Fibroblast of villous mesenchyme (primary cell): ENCODE measurements at places on chromosomes 3 and 15. TPM values are rescaled to one million over a fixed set of nuclear protein-coding genes. Genes with fewer than 3 reads are reported as not detected.

TEX9 gene
- total RNA-seq, result 2.9 and 3.9 TPM in 2 replicates

DNA sequence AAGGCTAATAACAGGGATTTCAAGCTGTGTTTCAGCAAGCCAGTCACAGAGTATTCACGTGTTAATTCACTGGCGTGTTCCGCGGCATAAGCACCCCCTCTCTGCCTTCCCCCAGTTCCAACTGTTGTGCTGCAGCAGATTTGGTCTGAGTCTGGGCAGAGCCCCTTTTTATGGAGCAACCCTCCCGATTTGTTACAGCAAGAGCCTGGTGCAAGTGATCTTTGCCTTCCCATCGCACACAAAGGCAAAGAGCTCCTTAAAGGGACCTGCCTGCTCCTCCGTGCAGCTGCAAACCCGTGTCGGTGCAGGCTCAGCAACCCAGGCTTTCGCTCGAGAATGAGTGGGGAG, 170.5 kb downstream of the KCNAB1 start:
- no peak for DNase-seq

SHC4 gene
- total RNA-seq, result 2.3 and 3.5 TPM in 2 replicates

DNA sequence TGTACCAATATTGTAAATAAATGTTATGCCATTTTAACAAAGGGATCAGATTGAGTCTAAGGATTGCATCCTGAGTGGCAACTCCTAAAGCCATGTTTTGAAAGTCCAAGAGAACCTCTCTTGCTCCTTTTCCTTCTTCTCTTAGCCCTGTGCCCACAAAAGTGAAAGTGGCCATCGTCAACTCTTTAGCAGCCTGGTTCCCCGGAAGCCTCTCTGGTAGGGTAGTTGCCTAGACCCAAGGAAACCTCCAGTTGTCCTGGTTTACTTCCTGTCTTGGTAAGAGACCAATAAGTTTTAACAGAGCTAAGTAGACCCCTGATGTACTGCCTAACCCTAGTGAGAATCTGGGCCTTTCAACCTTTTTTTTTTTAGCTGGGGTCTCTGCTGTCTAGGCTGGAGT, 10.2 kb upstream of the ITPKA start:
- no peak for DNase-seq

VIPR1 gene
- 0.32 TPM in 1 of 2 replicates, not detected in the other for total RNA-seq

TTLL3 gene
- 19.0 and 21.6 TPM in 2 replicates for total RNA-seq

PLD1 gene
- total RNA-seq, result 18.0 and 19.4 TPM in 2 replicates

- no peak for DNase-seq
Observed at GRCh38 chr3:14857506-14857905, 38.7 kb downstream of the FGD5 start.

GPR27 gene
- not detected in 2 replicates for total RNA-seq

PIERCE2 gene
- total RNA-seq, result 1.3 TPM in 2 replicates

ZNF385D gene
- 0.64 and 1.7 TPM in 2 replicates for total RNA-seq

DNA sequence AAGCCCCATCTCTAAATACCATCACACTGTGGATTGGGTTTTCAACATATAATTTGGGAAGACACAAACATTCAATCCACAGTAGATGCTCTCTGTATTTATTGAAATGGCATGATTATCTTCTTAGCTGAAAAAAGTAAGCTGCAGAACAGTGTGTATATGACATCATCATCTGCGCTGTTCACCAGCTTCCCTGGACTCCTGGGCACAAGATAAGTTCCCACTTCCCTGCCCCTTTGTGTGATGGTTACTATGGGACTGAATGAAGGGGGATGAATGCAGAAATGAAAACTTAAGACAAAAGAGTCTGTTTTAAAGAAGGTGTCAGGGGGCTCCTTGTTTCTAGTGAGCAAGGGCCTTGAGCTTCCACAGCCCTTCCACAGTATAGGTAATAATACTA, 20.0 kb upstream of the GPD1L start:
- no peak for DNase-seq

- DNase-seq, result peak; percentile 6
Observed at GRCh38 chr3:79367066-79367465, 400.7 kb downstream of the ROBO1 start.

- no peak for DNase-seq
Observed at GRCh38 chr3:180199417-180199995, 162.8 kb upstream of the PEX5L start.

NMB gene
- 1.7 and 1.9 TPM in 2 replicates for total RNA-seq

DNA sequence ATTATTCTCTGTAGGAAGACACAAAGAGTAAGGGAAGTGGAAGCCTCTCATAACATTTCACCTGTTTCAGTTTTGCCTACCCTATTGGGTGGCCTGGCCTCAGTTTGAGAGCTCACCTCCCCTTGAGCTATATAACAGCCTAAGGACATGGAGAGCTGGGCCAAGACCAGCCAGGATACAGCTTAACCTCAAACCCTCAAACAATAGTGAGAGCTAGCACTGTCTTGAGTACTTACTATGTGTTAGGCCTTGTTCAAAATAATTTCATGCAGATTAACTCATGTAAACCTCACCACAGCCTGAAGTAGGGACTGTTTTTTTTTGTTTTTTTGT, 15.0 kb upstream of the TBL1XR1 start:
- no peak for DNase-seq

STOML1 gene
- total RNA-seq, result 17.1 and 19.0 TPM in 2 replicates

GRM2 gene
- total RNA-seq, result under 0.01 TPM in 1 of 2 replicates, not detected in the other

GRCh38 chr3:161043336-161044035, 61.7 kb downstream of the B3GALNT1 start:
- DNase-seq, result no peak

ZMAT3 gene
- total RNA-seq, result 24.8 and 44.9 TPM in 2 replicates

- DNase-seq, result no peak
Observed at GRCh38 chr15:58462547-58462946, 30.8 kb downstream of the LIPC start.

DNA sequence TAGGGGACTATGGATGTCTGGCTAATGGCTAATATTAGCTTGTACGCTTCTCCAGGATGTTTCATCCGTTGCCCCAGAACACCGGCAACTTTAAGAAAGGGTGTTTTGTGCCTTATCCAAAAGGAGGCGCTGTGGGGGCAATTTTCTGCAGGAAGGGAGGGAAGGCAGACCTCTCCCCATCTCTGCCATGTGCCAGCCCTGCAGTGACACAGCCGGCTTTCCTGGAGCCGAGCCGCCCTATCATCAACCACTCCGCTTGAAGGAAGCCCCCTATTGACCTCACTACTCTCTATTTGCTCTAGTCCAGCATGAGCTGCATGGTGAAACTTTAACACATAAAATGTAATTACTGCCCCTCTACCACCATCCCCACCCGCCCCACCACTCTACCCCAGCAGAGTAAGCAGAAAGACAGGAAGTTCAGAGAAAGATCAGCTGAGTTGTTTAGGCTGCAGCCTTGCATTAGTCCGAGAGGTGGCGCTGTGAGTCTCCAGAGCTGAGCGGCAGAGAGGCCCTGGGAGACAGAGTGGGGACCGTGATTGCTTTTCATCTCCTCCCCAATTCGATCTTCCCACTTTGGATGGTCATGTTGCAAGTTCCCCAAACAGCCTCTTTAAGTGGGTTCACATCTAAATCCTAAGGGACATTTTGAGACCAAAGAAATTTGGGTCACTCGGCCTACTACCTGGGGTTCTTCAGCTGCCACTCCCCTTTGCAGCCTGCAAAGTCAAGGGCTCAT, 24.5 kb upstream of the RAD18 start:
- DNase-seq, result peak; percentile 67

PIK3CA gene
- 20.0 and 30.2 TPM in 2 replicates for total RNA-seq

- no peak for DNase-seq
Observed at GRCh38 chr3:43081796-43082195, 24.1 kb downstream of the POMGNT2 start.

A4GNT gene
- under 0.01 TPM in 1 of 2 replicates, not detected in the other for total RNA-seq

BNC1 gene
- 5.2 and 6.9 TPM in 2 replicates for total RNA-seq

TRANK1 gene
- 11.6 and 13.4 TPM in 2 replicates for total RNA-seq
